ENCODE measurements at places on chromosomes 11 and 22. TPM values are rescaled to one million over a fixed set of nuclear protein-coding genes. Genes with fewer than 3 reads are reported as not detected.

Gene SCGB1D2
- total RNA-seq = not detected

Gene APOL3
- 66.7 TPM for total RNA-seq

Gene MMP12
- total RNA-seq = not detected

Gene BAIAP2L2
- 0.93 TPM for total RNA-seq

Gene TRIM51
- total RNA-seq = not detected

Gene LMO2
- not detected for total RNA-seq

Gene NNMT
- total RNA-seq = not detected

Gene PGGHG
- 74.3 TPM for total RNA-seq

Gene SAA2
- total RNA-seq = not detected

Gene FGF19
- not detected for total RNA-seq

Gene NXPE2
- not detected for total RNA-seq

Gene MPPED2
- not detected for total RNA-seq

Gene RNF121
- total RNA-seq = 37.1 TPM

Gene UBQLNL
- total RNA-seq = not detected

Gene MOGAT2
- not detected for total RNA-seq

Gene NADSYN1
- total RNA-seq = 91.9 TPM

Gene CDPF1
- 6.8 TPM for total RNA-seq

Gene MMP7
- total RNA-seq = not detected

Gene HEPHL1
- not detected for total RNA-seq

Gene SCT
- total RNA-seq = not detected

Gene SCN3B
- not detected for total RNA-seq

Gene TEF
- total RNA-seq = 1.4 TPM

Gene ADM
- 3.0 TPM for total RNA-seq

Gene APOA5
- not detected for total RNA-seq

Gene RHBDD3
- 20.2 TPM for total RNA-seq

Gene HEPACAM
- not detected for total RNA-seq

Gene JAML
- 155 TPM for total RNA-seq

Gene KLHL35
- 0.51 TPM for total RNA-seq

Gene PAMR1
- total RNA-seq = not detected

Gene CARD10
- not detected for total RNA-seq

Gene C11orf21
- 8.2 TPM for total RNA-seq

Gene GGTLC2
- not detected for total RNA-seq

Gene RFPL1
- total RNA-seq = not detected

Gene LUZP2
- total RNA-seq = not detected

Gene GCAT
- total RNA-seq = 21.8 TPM

Gene KCNE3
- total RNA-seq = not detected

Gene RAB3IL1
- total RNA-seq = 0.10 TPM

Gene OR8A1
- total RNA-seq = not detected

Gene OR51B5
- total RNA-seq = not detected

Gene TMEM121B
- total RNA-seq = 0.10 TPM

Measured in activated CD4-positive, alpha-beta memory T cell treated with anti-CD3 and anti-CD28 coated beads for 36 hours (primary cell).